ENCODE measurements at places on chromosomes 5 and 9. TPM values are rescaled to one million over a fixed set of nuclear protein-coding genes. Genes with fewer than 3 reads are reported as not detected.

DNA sequence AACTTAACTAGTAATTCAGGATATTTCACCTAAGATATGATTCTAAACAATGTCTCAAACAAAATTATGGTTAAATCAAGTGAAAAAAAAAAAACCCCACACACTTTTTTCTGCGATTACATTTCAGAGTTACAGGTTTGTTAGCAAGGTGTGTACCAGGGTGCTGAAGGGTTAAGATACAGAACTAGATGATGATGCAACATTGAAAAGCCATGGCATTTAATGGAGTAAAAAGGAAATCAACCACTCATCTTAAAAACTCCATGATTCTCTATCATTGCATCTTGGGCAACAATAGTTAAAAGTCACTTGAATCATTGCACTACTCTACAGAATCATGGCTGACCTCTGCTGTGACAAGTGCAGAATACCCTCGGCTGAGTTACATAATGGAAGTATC, 270.3 kb upstream of the EFNA5 start:
- H3K4me3 ChIP-seq: no peak overlapping the region
- H3K4me1 ChIP-seq: no peaks in the 10 kb centered on the region
- H3K36me3 ChIP-seq: peaks cover 2% of the 10 kb centered on the region
- H3K27me3 ChIP-seq: no peaks in the 10 kb centered on the region
- DNase-seq: no peak

GRCh38 chr9:112351184-112351583, 17.8 kb upstream of the PTBP3 start:
- no peak for DNase-seq
- no peak overlapping the region for H3K27ac ChIP-seq
- H3K4me3 ChIP-seq: no peak overlapping the region
- H3K36me3 ChIP-seq: peaks cover 2% of the 10 kb centered on the region
- peaks cover 2% of the 10 kb centered on the region for H3K27me3 ChIP-seq

The PPIC gene
- total RNA-seq: not detected

- no peak overlapping the region for H3K4me3 ChIP-seq
- H3K4me1 ChIP-seq: no peaks in the 10 kb centered on the region
- H3K27me3 ChIP-seq: no peaks in the 10 kb centered on the region
- no peak for DNase-seq
These were observed 117.5 kb upstream of the OR13F1 start for GRCh38 chr9:104386425-104387069.

DNA sequence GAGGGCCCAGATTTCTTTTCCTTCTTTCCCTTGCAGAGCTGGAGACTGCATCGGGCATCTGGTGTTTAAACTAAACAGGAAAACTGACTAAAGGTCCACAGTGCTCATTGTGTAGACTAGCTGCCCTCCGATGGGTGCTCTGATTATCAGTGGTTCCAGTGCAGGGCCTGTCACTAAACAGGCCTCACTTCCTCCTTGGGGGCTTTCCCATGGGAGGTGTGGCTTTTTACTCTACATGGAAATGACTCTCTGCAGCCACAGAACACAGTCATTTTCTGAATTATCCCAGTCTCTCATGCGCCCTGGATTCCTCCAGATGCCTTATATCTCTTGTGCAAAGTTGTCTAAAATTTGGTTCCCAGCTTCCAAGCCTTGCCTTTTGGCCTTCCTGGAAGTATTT, 199.2 kb downstream of the TRIO start:
- no peaks in the 10 kb centered on the region for H3K4me1 ChIP-seq
- H3K27ac ChIP-seq: no peak overlapping the region
- H3K27me3 ChIP-seq: peaks cover 6% of the 10 kb centered on the region
- no peak overlapping the region for H3K4me3 ChIP-seq
- no peak for DNase-seq

- no peak overlapping the region for H3K4me3 ChIP-seq
- H3K4me1 ChIP-seq: no peaks in the 10 kb centered on the region
- no peak for DNase-seq
These were observed 101.7 kb upstream of the SPATA31D4 start for GRCh38 chr9:81826517-81826906.

- peaks cover 2% of the 10 kb centered on the region for H3K27me3 ChIP-seq
- H3K4me1 ChIP-seq: no peaks in the 10 kb centered on the region
- no peak overlapping the region for H3K27ac ChIP-seq
These were observed 93.9 kb downstream of the GCNT1 start for GRCh38 chr9:76552751-76553455.

GRCh38 chr9:28270156-28270555, 696.9 kb upstream of the C9orf72 start:
- H3K27me3 ChIP-seq: no peaks in the 10 kb centered on the region
- no peaks in the 10 kb centered on the region for H3K4me1 ChIP-seq
- H3K4me3 ChIP-seq: no peak overlapping the region
- DNase-seq: no peak

The CDH9 gene
- not detected for total RNA-seq

- no peak for DNase-seq
- H3K4me3 ChIP-seq: no peak overlapping the region
- H3K27ac ChIP-seq: no peak overlapping the region
- no peaks in the 10 kb centered on the region for H3K4me1 ChIP-seq
These were observed 88.8 kb downstream of the HMCN2 start for GRCh38 chr9:130354378-130354777.

DNA sequence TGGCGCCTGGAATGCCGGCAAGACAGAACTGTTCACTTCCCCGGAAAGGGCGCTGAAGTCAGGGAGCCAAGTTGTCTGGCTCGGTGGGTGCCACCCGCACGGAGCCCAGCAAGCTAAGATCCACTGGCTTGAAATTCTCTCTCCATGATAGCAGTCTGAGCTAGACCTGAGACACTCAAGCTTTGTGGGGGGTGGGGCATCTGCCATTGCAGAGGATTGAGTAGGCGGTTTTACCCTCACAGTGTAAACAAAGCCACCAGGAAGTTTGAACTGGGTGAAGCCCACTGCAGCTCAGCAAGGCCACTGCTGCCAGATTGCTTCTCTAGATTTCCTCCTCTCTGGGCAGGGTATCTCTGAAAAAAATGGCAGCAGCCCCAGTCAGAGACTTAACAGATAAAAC, 277.4 kb downstream of the SLCO4C1 start:
- DNase-seq: no peak
- H3K27ac ChIP-seq: no peak overlapping the region
- no peaks in the 10 kb centered on the region for H3K36me3 ChIP-seq
- H3K4me3 ChIP-seq: no peak overlapping the region
- no peaks in the 10 kb centered on the region for H3K4me1 ChIP-seq

DNA sequence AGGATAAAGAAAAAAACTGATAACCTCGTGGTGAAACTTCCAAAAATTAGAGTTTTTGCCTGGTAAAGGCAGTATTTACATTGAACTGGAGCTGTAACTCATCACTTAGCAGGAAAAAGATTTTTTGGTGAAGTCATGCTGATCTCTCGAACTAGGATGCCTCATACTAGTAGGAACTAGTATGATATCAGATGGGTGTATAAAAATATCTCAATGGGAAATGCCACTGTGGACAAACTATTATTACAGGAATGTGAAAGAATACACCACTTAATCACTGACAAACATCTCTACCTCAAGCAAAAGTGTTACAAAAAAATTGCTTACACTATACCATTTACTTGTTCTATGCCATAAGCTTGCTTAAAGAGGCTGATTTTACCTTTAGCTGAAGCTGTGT, 28.4 kb downstream of the RFX3 start:
- H3K4me3 ChIP-seq: no peak overlapping the region
- peaks cover 22% of the 10 kb centered on the region for H3K4me1 ChIP-seq
- H3K27ac ChIP-seq: no peak overlapping the region
- no peak for DNase-seq
- H3K36me3 ChIP-seq: peaks cover 6% of the 10 kb centered on the region

DNA sequence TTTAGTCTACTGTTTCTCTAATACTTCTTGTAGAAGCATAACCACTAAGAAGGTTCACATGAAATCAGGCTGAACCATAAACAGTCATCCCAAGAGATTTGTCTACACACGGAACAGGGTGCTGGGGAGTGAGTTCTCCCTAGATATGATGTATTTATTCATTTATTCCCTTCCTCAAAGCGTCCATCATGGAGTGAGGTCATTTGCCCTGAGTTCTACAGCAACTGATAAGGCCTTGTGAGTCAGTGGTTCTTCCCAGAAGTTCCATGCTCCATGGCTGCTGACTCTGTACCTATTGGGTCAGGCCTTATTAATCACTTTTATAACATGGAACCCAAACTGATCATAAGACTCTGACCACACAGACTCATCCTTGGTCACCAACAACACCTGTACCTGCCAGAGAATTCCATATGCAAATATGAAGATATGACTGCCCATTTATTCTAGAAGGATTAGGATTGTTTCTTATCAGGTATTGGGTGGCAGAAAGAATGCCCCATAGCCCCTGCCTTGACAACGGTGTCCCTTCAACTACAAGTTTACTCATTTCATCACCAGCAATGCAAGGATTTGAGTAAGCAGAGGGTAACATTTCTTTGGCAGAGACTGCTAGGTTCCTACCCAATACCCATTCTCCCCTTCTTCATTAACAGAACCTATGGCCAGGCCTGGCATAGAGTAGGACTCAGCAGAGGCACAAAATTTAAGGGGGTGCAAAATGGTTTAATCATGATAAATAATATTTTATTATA, 118.1 kb downstream of the LHFPL2 start:
- no peak overlapping the region for H3K4me3 ChIP-seq
- H3K4me1 ChIP-seq: peaks cover 2% of the 10 kb centered on the region
- DNase-seq: no peak
- no peaks in the 10 kb centered on the region for H3K36me3 ChIP-seq
